Stimulated activated CD8-positive, alpha-beta memory T cell treated with anti-CD3 and anti-CD28 coated beads, Interleukin-2, amount 100 ng/mL, for 1 hour (primary cell): ENCODE measurements at places on chromosomes 5 and 9.

DNA sequence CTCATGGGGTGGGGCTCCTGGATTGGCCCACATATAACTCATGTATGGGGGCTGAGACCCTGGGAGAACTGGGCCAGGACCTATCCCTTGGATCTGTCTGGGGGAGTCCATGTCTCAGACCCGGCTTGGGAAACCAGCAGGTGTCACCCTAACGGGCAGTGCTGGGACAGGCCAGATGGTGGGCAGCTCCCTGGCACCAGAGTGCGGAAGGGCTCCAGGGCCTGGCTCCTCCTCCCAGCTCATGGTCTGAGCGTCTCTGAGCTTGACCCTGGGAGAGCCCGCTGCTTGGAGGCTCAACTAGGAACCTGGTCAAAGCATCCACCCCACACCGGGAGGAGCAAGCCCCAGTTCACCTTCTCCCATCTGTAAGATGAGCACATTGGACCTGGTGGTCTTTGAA, 15.5 kb upstream of the NCS1 start:
- no peak for DNase-seq

DNA sequence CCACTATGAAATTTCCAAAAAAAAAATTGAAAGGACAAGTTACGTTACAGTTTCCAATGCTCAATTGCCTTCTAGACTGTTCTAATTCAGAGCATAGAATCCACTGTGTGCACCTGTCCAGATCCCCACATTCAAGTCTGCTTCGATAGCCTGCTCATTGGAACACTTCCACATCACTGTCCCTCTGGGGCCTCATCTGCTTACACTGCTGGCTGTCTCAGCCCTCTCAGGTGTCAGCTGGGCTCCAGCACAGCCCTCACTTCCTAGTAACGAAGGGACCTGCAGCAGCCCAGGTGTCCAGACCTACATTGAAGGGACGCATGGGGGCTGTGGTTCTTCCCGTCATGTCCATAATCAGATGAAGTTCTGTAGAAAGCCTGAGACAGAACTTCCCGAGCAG, 94.3 kb upstream of the EMB start:
- DNase-seq: no peak

DNA sequence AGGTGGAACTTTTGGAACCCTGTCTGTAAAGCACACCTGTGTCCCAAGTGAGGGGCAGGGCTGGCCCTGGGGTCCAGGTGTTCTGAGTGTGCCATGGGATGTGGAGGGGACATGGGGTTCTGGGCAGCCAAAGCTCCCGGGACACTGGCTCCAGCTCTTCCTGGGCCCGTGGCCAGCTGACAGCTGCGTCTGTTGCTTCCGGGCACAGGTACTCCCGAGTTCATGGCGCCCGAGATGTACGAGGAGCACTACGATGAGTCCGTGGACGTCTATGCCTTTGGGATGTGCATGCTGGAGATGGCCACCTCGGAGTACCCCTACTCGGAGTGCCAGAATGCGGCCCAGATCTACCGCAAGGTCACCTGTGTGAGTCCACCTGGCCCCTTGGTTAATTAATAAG, 50.7 kb downstream of the WNK2 start:
- DNase-seq: no peak

- no peak for DNase-seq
Measured at GRCh38 chr5:173412566-173412965, 84.4 kb upstream of the STC2 start.

GRCh38 chr9:19122490-19123042, 4.7 kb downstream of the PLIN2 start:
- no peak for DNase-seq

DNA sequence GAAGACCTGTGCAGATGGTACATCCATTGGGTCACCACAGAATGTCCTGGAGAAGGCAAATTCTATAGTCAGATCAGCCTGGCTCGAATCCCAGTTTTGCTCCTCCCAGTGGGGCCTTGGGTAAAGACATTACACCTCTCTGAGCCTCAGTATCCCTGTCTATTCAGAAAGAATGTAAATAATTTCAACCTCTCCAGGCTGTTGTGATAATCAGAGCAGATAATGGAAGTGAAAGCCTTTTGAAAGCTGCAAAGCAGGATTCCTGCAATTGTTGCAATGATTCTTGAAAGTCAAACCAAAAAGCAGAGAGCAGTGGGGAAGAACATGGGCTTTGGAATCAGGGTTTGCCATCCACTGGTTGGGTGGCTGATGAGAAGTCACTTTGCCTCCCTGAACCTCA, 63.2 kb downstream of the LHX2 start:
- DNase-seq: no peak

GRCh38 chr9:87494970-87495471, 2.6 kb upstream of the DAPK1 start:
- DNase-seq: no peak

DNA sequence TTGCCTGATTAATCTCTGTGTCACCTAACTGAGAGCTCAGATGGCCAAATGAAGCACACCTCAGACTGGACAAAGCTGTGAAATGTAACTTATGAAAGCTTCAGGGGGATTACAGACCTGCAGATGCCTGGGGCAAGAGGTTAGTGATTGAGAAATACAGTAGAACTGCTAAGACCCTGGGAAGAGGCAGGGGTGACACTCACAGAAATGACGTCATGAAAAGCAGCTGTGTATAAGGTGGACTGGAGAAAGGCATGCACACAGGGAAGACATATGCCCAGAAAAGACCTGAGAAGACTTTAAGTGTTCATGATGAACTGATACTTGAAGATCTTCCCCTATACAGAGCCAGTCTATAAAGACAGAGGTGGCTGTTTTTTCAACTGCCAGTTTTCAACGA, 49.3 kb upstream of the SPTLC1 start:
- DNase-seq: no peak

- no peak for DNase-seq
Measured at GRCh38 chr5:160638161-160638742, 213.8 kb downstream of the ATP10B start.

DNA sequence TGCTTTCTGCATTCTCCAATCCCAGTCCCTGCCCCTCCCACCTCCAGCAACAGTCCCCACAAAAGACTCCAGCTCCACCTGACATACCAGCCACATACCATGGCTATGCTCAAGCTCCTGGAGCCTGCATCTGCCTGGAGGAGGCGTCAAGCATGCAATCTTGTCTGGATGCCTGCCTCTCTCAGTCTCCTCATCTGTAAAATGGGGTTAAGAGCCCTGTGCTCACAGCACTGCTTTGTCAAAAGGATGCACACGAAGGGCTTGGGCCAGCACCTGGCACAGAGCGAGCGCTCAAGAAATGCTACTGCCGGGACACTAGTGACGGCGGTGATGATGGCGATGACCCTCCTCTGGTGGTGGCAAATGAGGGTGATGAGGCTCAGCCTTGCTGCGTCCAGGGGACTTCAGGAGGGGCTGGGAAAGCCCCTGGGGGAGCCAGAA, 202.9 kb upstream of the IER5L start:
- no peak for DNase-seq

- no peak for DNase-seq
Measured at GRCh38 chr5:132526290-132526973, 16.9 kb downstream of the IL5 start.

- no peak for DNase-seq
Measured at GRCh38 chr9:92722386-92723298, 42.0 kb downstream of the BICD2 start.

DNA sequence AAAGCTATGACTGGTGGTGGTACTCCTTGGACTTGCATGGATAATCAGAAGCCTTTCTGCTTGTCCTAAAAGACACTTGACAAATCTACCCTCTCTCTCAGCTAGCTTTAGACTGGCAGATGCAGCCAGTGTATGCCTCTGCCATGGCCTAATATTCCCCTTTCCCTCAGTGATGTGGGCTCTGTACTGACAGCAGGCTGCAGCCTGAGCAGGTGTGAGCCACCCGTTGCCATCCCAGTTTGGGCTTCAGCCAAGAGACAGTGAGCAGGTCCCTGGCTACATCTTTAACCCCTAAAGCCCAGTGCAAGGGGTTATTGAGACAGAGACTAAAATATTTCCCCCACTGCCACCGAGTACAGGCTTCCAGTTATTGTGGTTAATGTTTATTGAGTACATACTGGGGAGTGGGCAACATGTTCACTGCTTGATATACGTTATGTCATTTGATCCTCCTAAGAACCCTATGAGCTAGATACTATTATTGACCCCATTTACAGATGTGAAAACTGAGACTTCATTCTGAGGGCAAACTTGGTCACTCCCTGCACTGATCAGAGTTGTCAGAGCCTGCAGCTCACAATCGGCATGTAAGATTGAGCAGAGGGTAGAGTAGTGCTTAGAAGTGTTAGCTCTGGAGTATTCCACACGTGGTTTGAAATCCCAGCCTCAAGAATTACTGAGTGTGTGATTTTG, 254.2 kb downstream of the ARHGAP26 start:
- no peak for DNase-seq

GRCh38 chr9:130382636-130383349, 62.0 kb upstream of the ASS1 start:
- no peak for DNase-seq

DNA sequence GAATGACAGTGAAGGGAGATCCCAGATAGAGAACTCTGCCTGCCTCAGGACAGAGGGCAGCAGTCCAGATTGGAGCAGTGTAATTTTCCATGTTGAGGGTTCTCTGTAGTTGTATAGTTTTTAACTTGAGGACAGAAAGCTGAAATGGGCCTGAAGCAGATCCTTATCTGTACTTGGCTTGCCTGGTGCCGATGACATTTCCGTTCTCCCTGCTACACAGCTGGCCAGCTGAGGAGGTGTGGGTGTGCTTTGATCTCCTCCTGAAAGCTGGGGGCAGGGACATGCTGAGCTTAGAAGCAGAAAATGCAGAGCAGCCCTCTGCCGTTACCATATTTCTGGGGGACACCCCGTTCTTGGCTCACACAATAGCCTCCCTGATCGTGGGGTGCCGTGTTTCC, 10.5 kb downstream of the GLRX start:
- DNase-seq: no peak

DNA sequence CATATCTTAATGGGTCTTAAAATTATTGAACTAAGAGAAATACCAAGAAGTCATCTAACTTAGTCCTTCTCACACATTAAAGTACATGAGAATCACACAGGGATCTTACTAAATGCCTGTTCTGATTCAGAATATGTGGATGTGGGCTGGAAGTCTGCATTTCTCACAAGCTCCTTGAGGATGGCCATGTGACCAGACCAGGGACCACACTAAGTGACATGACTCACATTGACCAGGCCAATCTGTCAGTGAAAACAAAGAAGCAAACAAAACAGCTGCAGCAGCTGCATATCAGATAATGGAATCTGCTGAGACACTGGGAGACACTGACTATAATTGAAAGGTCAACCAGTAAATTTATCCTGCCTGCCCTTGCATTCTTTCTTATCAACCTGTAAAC, 110.5 kb downstream of the ADAMTS12 start:
- DNase-seq: no peak

DNA sequence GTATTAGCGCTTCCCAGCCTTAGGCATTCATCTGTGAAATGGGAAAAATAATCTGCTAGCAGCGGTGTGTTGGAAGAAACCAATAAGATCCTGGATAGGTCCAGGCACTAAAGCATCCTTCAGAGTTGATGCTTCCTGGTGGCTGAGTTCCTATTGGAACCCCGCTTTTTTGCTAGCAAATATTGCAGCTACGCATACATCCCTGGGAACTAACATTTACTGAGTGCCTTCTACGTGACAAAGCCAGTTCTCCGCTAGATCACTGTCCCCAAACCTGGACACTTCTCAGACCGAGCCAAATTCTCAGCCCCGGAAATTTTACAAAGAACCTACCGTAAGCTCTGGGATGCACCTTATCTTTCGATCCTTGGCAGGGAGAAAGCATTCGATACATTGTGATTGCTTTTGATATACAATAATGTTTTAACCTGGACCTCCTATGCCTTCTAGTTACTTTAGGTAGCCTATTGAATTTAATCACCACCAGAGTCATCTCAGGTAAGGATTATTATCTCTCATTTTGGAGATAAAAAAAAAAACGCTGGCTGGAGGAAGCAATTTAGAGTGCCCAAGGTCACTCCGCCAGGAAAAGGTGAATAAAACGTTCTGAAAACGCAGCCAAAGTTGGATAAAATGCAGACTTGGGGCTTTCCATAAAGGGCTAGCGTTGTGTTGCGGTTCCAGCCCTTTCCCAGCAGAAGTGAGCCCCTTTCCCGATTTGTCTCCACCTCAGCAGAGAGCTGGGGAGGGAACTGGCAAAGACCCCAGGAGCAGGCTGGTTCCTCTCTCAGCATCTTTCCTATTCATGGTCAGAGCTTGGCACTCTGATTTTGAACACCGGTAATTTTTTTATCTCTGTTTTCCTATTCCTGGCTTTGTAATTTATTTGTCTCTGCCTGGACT, 2.6 kb upstream of the MSX2 start:
- DNase-seq: no peak

DNA sequence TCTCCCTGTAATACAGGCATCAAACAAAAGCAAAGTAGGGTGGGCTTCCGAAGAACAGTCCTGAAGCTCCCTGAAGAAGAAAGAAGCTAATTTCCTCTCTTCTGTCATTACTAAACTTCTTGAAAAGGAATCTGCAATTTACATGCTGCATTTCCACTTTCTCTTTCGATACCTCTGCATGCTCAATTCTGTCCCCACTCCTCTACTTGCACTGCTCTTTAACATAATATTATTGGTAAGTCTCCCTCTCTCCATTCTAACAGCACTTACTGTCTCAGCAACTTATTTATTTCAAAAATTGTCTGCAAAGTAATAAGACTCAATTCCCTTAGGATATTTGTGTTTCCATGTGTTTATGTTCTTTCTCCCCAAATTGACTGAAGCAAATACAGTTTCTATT, 3.9 kb upstream of the PLPP1 start:
- no peak for DNase-seq

DNA sequence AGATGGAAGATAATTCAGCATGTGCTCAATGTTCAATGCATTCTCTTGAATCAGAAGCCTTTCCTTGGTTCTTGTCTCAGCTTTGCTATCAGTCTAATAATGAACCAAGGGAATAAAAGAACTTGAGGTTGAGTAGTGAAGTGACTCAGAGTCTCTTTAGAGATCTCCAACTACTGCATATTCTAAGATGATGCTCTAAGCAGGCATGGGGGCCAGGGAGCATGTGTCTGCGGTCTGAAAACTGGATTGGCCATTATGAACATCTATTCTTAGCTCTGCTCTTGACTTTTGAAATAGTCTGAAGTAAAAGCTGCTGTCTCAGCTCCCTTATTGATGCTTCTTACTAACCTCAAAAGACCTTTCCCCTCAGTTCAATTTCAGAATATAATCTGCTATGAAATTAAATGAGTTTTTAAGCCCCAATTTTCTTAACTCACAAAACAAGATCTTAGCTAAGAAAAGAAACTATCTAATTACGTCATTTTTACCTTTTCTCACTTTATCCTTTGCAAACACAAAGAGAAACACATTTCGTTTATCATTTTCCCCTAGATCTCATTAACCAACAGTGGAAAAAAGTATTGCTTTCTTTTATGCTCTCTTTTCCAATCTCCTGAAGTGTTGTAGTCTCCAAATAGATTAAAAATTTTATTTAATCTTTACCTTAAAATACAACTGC, 44.8 kb downstream of the PLCXD3 start:
- no peak for DNase-seq

GRCh38 chr5:132427281-132428146, 58.0 kb downstream of the SLC22A5 start:
- no peak for DNase-seq

DNA sequence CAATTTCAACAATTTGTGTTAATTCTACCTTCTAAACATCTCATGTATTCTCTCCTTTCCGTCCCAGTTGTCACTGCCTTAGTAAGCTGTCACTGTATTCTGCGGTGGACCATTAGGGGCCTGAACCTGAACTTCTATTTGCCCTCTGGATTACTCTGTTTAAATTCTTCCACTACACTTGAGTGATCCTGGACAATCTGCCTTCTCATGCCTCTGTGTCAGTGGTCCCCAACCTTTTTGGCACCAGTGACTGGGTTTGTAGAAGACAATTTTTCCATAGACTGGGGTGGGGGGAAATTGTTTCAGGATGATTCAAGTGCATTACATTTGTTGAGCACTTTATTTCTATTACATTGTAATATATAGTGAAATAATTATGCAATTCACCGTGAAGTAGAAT, 1157.6 kb upstream of the SEMA6A start:
- no peak for DNase-seq
